ENCODE measurements at places on chromosomes 2 and 18.

DNA sequence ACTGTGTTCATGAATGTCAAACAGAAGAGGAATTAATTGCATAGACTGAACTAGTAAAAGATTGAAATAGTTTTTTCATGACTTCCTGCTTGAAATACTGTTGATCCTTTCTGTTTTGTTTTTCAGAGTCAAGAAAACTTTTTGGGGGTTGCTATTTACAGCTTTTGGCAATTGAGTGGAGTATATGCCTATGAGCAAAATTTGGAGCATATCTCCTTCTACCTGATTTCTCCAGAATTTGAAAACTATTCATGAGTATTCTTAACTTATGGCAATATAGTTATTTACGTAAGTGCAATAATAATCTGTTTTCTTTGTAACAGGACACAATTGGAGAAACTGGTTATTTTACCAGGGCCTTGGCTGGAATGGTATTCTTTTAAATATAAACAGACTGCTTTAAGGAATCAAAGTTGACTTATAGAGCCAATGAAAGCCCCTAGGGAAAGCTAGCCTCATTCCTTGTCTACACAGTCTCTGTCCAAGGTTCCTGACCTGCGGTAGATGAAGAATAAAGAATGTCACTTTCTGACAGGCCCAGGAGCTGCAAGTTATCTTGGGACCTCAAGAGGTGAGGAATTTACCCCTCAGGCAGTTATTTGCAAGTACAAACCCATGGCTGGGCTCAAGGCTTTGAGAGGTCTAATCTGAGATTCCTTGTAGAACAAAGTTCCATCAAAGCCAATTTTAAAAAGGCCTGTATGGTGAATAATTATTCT lies 193.5 kb upstream of the NDUFV2 start:
- no peak for DNase-seq

GRCh38 chr2:133437492-133437891 lies 130.8 kb downstream of the NCKAP5 start:
- no peak for DNase-seq

GRCh38 chr2:38430597-38431207 lies 53.6 kb upstream of the ATL2 start:
- DNase-seq: no peak

DNA sequence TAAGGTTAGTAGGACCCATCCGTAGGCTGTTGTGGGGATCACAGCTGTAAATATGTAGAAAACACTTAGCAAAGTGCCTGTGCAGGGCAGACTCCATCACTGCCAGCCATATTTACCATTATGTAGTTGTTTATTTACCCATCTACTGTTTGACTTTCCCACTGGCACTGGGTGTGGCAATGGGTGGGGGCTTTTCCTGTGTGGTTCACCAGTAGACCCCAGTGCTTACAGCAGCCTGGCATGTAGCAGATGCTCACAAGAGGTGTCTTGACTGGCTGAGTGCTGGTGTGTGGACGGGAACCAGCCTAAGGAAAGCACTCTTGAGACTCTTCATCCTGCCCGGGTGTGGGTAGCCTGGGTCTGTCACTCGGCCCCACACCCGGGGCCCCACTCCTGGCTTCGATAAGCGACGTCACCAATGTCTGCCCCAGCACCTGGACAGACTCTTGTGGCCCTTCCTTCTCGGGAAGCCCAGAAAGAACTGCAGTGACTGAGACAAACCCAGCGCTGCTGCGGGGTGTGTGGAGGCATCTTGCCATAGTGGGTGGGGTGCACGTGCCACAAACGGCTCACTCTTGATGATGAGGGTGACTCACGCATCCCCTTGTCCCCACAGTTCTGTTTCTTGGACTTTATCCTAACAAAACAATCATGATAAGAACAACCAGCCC lies 78.3 kb downstream of the HDAC4 start:
- DNase-seq: no peak

GRCh38 chr2:241339839-241340630 lies 16.1 kb upstream of the FARP2 start:
- DNase-seq: no peak

GRCh38 chr2:128249555-128249954 lies 69.1 kb downstream of the HS6ST1 start:
- DNase-seq: no peak

DNA sequence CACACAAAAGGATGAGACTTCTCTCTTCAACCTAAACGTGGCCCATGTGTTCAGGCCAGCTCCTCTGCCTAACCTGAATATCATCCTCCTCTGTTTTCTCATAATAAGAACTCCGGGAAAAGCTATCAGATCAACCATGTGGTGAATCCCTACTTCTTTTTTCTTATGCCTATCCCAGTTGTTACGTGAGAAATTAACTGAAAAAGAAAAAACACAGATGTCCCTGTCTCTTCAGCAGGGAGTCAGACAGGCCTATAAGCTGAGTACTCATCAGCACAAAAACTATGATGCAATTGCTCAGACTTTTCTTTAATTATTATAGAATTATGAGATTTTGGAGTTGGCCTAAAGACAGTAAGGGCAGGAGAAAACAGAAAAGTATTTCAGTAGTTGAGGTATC lies 613.0 kb upstream of the FSHR start:
- no peak for DNase-seq

- DNase-seq: no peak
Observed at GRCh38 chr18:44796429-44797428, 116.0 kb downstream of the SETBP1 start.

- DNase-seq: no peak
Observed at GRCh38 chr2:97661927-97662326, 1.9 kb downstream of the ACTR1B start.

- no peak for DNase-seq
Observed at GRCh38 chr2:121333834-121334558, 49.0 kb upstream of the TFCP2L1 start.

- DNase-seq: no peak
Observed at GRCh38 chr18:55252901-55253300, 293.6 kb upstream of the CCDC68 start.

- no peak for DNase-seq
Observed at GRCh38 chr2:219285894-219286425, 6.8 kb downstream of the DNAJB2 start.

GRCh38 chr2:168029071-168029470 lies 218.3 kb downstream of the STK39 start:
- no peak for DNase-seq

DNA sequence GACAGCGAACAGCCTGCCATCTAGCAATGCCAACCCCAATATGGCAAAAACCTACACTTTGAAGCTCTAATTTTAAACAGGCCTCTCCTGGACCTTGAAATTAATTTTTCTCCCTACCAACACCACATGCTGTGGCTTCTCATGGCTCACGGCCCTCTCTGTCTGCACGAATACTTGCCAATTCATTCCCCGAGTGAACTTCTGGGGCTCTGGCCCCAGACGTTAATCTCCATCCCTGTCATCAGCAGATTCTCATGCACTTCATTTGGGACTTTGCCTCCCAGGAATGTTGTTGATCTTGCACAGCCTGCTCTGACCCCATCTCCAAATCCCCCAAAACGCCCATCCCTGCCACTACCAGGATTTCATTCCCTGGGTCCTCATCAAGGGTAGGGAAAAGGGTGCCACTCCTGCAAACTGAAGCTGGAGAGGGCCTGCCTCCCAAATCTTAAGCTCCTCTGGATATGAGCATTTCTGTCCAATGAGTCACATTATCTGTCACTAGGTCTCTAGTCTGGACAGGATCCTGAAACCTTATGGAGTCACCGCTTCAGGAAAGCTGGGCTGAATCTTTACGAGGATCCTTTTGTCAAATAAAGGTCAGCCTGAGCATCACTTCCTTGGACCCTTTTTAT lies 10.4 kb downstream of the FIGLA start:
- peak; percentile 74 for DNase-seq

DNA sequence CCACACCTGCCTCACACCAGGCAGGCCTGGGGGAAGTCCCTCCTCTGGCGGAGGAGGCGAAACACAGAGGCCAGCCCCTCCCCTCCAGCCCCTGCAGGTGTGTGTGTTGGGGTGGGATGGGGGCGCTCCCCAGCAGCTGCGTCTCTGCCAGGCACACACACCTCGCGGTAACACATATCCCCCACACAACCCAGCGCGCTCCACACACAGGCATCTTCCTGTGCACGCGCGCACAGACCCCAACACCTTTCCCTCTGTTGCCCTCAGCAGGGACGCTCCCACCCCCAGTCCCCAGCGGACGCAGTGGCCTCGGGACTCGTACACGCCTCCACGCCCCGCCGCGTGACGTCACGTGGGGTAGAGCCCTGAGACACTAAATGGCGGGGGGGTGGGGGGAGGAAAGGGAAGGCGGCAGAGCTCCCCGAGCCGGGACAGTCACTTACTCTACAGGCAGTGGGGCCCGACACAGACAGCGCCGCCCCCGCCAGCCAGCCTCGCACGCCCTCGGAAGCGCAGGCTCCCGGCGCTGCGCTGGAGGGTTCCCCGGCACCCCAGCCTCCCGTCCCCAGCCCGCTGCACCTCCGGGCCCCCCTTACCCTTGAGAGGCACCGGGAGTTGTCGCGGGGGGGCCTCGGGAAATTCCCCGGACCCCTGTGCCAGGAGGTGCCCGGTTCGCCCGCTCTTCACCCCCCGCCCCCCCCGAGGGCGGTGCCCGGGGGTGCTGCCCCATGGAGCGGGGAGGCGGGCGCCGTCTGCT lies at the start of gene WNT10A:
WNT10A (plus strand) TSS at position 751 of the 757 bp plus-strand sequence. CDS start 144 bp downstream, outside the sequence.
- DNase-seq: peak; percentile 13

DNA sequence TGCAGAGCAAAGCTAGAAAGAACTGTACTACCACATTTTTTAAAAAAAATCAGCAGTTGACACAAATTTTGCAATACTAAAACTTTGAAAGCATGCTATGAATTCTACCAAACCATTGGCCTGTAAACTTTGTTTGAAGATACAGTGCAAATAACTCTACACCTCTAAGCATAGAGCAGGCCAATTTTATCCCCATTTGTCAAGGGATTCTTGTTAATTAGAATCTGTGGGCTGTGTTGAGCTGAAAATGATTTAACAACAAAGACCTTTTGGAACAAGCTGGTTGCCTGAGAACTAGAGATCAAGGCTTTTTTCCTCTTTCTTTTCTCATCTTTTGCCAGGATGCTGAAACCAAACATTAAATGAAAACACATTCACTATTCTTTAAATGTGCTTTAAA lies 886.0 kb upstream of the CDH2 start:
- DNase-seq: no peak

GRCh38 chr2:32452338-32453064 lies 95.7 kb downstream of the BIRC6 start:
- no peak for DNase-seq

DNA sequence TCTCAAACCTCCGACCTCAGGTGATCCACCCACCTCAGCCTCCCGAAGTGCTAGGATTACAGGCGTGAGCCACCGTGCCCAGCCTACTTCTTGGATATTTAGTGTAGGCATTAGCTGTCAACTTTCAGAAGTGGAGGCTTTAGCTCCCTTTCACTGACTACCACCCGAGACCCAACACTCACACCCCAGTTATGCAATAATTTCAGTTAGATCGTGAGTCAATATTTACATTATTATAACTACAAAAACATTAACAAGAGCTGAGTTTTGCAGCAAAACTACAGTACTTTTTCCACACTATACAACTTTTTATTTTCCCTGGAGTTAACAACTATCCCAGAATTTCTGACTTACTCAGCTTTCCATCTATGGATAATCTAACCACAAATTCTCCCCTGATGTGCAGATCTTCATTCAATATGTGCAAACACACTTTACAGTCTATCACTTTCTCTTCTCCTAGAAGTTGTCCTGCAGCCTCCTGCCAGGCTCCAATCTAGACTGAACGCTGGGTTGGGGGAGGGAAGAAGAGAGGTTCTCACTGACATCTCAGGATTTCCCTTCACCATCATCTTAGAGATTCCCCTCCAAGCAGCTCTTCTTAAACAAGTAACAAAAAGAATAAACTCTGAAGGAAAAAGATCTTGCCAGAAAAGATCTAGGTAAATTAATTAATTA lies 10.1 kb downstream of the TBC1D8 start:
- no peak for DNase-seq

DNA sequence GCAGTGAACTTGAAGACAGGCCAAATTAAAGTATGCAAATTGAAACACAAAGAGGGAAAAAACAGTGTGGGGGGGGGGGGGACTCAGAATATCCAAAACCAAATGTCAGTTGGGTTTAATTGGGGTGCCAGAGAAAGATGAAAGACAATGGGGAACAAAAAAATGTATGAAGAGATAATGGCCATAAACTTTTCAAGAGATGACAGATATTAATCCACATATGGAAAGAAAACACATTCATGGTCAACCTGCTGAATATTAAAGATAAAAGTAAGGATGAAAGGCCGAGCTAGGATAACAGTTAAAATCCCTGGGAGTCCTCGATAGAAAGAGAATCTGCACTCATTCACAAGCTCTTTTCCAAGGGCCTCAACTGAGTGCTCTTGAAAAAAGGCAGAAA lies 26.6 kb downstream of the SMAD2 start:
- DNase-seq: no peak

GRCh38 chr2:224650815-224651439 lies 65.2 kb downstream of the CCDC195 start:
- peak; percentile 43 for DNase-seq

DNA sequence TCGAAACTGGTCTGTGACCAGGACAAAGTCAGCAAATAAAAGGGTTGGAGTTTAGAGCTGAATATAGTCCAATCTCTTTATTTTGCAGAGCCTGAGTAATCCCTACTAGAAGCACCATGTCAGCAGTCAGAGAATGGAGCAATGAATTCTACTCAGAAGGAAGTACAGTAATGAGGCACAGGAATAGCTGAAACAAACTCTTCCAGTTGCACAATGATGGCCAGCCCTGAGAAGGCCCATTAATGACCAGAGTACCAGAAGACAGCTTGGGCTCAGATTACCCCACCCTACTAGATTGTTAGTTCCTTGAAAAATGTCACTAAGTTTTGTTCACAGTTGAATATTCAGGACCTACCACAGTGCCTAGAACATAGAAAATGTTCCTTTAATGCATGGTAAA lies 40.3 kb upstream of the SCG2 start:
- no peak for DNase-seq

DNA sequence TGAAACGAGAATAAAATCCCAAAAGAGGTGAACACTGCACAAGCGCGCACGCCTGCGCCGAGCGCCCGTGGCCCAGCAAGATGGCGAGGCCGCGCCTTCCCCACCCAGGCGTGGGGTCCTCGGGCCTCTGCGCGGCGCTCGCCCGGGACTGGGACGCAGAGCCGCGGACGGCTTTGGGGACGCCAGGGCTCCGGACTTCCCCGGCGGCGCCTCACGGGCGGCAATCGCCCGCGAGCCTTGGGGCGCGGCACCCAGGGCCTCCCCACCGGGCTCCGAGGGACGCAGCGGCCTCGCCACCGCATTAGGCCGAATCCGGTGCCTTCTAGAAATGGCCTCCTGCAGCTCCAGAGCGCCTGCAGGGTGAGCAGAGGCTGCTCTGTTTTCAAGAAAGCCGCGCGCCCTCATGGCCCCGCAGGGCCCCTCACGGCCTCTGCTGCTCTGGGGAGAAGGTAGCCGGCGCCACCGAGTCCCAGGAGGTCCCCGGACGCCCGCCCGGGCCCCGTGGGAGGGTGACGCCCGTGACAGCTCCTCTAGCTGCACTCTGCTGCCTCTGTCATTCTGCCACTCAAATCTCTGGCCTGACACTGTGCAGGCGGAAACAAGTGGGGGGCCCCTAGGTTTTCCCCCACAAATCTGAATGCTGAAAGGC lies 35.9 kb upstream of the POMC start:
- DNase-seq: no peak
